NB4 (cell line): ENCODE measurements at places on chromosomes 7 and 10.

- no peak for DNase-seq
These were observed 689.7 kb upstream of the IGFBP3 start for GRCh38 chr7:46610746-46611145.

- no peak for DNase-seq
These were observed 567 bp downstream of the KCNH2 start for GRCh38 chr7:150977382-150978125.

DNA sequence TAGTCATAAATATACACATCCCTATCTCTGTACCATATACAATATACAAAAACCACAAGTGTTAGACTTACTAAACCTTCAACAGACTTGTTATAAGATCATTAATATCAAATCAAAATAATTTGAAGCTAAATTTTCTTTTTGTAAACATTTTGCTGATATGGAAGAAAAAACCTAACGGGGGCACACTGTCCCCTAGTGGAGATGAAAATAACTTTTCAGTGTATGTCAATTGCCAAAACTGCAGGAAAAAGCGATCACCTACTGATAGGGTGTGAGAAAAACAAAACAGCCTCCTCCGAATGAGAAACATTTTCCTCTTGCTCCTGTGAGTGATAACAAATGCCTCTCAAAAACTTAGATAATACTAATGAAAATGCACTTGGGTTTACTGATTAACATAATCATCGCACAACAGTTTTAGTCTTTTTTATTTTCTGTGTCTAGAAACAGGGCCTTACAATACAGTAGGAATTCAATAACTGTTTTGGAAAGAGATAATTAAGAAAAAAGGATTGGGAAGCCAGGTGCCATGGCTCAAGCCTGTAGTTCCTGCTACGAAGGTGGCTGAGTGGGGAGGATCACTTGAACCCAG is 322.7 kb downstream of the CRPPA start:
- peak; percentile 28 for DNase-seq

- DNase-seq = peak; percentile 86
These were observed 2.8 kb downstream of the FAM53B start for GRCh38 chr10:124741281-124741921.

- no peak for DNase-seq
These were observed 60.6 kb upstream of the GAD2 start for GRCh38 chr10:26156019-26156418.

GRCh38 chr10:132282667-132283603 is 24.8 kb downstream of the STK32C start:
- no peak for DNase-seq

DNA sequence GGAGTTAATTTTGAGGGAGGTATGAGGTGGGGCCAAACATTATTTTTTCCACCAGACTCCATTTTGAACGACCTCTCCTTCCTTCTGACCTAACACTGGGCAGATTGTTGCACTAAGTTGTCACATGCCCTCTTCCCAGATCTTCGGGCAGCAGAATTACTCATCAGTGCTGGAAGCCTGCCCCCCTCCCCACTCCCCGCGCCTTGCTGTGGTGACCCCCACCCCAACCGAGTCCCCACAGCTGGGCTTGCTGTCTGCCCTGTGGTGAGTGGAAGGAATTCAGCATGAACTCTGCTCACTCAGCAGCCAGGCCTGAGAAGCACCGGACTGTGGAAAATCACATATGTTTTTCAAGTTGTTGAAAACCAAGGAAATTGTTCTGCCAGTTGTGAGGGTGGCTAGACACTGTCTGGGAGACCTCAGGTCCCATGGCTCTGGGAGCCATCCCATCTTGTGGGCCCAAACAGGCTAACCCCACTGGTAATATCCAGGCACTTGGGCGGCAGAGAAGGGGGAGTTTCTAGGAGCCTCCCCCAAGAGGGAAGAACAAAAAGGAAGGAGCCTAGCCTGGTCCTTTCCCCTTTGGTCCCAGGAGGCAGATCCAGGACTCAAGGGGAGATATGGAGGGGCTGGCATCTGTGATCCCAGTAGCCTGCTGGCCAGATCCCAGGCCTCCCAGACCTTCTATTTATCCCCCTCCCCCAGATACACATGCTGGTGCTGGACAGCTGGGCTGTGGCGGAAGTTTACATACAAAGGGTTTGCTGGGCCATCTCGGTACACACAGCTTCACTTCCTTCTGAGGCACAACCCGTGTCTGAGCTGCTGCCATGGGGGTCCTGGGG is 3.5 kb upstream of the AEBP1 start:
- DNase-seq = no peak

DNA sequence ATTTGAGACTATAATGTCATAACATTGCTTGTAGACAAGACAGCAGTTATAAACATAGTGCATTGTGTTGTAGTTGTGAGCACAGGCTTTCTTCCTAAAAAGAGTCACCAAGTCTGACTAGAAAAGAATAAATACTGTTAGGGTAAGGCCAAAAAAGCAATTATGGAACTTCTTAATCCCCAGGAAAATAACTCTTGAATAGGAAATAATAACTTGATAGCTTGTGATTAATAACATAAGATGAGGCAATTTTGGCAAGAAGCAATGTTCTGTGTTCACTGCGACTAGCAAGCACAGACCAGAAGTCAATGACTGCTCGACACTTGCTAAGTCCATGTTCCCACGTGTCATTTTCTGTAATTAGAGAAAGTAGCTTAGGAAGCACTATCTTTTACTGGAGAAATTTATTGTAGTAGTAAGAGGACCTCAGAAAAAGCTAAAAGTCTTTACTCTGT is 97.1 kb downstream of the AGMO start:
- no peak for DNase-seq

- DNase-seq = no peak
These were observed 214.2 kb downstream of the ANK3 start for GRCh38 chr10:60175441-60175971.

GRCh38 chr10:78483641-78484040 is 450.0 kb downstream of the RPS24 start:
- no peak for DNase-seq

- DNase-seq = no peak
These were observed 92.4 kb downstream of the CXCL12 start for GRCh38 chr10:44292390-44293002.

DNA sequence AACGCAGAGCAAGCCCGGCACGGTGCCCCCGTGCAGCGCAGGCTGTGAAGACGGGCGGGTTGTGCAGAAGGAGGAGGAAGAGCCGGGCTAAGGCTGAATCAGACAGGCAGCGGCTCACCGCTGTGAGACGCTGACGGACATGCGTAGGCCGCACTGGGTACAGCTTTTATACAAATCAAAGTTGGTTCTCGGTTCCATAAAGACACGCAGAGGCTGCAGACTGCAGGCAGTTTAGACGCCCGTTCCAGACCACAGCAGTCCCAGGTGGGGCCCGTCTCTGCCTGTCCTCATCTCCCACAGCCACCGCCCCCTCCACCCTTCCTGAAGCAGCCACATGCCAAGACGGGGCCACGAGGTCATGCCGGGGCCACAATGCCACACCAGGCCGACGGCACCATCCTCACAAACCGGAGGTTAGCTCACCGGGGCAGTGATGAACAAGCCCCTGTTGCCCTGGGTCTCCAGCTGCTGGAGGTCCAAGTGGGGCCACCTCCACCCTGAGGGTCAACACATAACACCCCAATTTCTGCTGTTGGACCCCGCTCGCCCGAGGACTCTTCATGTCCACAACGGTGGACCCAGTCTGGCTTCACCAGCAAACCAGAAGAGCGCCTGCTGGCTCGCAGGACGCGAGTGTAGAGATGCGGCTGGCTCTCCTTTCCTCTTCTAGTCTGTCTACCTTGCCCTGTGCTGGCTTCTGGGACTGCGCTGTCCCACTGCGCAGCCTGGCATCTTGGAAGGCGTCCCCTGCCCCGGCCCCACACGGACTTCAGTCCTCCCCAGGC is 227.2 kb downstream of the ELFN1 start:
- DNase-seq = no peak

- no peak for DNase-seq
These were observed 673.8 kb downstream of the INHBA start for GRCh38 chr7:41029072-41029499.

DNA sequence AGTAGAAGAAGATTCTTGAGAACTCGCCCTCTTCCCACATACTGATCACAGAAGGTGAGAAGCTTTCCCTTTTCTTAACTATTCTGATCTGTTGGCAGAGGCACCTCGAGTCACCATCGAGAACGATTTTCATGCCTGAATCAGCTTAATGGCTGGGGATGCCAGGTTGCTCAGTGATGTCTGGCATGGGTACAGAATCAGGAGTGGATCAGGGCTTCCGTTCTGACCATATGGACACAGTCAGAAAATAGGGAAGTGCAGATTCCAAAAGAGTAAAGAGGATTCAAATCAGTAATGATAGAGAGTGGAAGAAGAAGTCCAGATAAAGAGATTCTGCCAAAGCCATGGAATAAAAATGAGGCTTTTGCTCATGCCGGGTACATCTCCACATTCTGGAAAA is 52.0 kb upstream of the GRB10 start:
- no peak for DNase-seq

DNA sequence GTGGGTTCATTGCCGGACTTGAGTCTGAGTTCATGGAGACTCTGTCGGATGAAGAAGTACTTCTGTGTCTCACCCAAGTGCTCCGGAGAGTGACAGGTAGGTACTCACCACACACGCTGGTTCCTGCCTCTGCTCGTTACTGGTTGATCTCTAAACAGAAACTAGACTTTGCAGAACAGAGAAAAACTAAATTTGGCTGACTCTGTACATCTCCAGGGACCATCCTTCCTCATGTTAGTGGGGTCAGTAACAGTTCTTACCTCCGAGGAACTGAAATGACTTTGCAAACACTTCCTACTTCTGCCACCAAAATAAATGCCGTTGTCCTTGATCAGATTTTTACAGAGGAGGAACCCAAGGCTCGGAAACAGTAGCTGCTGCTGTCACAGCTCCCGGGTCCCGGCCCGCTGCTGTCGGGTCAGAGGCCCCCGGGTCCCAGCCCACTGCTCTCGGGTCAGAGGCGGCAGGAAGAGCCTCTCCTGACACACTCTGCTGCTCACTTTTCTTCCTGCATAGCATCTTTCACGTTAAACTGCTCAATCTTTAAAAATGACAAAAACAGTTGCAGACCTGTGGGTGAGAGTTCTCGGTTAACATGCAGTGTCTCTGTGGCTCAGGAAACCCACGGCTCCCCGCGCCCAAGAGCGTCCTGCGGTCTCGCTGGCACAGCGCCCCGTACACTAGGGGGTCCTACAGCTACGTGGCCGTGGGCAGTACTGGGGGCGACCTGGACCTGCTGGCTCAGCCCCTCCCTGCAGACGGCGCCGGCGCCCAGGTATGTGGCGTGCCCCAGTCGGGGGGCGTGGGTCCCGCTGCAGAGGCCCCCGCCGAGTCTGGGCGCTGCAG is 4.8 kb upstream of the MTG1 start:
- DNase-seq = peak; percentile 80

- peak; percentile 35 for DNase-seq
These were observed 60.5 kb downstream of the PWWP2B start for GRCh38 chr10:132457328-132458070.

DNA sequence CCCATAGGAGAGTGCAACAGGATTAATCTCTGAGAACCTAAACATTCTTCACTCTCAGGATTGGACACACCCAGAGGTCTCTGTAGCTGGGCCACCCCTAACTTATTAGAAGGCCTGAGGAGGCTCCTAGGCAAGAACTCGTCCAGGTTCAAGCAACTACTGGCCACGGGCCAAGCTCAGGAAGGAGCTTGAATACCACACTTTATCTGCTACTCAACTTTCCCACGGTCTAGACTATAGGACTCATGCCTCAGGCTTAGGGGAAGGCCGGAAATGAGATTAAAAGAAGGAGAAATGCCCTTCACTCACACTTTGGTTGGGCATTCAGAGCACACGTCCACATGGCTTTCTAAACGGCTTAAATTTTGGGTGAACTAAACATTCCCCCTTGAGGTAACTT is 142.8 kb upstream of the PHYHIPL start:
- no peak for DNase-seq

DNA sequence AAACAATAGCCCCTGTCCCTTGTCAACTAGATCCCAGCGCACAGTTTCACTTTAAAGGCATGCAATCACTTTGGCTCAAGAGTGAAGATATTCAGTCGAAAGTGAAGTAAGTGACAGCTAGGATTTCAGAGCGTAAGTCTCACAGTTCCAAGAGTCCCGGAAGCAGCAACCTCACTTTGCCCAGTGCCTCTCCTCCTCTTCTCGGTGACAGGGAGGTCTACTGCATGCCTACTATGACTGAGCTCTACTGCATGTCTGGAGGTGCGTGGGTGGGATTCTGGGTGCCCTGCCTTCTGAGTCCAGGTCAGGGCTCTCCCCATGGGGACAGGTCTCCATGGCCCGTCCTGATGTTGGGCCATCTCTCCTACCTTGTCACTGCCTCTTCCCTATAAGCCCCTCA is 17.0 kb downstream of the PRKCQ start:
- DNase-seq = no peak

GRCh38 chr7:70069977-70070376 is 471.7 kb downstream of the AUTS2 start:
- no peak for DNase-seq

DNA sequence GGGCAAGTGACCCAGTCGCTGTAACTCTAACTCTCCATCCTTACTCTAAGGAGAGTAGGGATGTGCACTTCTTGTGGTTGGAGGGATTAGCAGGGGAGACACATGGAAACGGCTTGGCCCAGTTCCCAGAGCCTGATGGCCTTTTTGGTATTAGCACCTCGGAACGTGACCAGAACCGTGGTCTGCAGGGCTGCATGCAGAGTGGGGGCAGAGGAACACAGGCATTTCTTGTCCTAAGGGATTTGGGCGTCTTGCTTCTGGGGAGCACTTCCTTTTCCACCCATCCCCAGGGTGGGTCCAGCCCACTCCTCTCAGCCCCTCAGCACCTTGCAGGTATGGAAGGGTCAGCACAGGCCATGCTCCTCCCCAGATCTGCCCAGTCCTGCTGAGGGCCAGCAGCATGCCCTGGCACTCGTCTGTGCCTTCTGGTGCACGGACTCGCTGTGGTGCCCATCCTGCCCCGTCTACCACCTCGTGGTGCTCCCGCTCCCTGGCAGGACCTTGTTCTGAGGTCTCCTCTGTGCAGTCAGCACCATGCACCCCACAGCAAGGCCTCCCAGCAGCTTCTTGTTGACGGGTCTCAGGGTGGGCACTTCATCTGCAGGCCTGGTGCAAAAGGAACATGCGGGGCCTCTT is 109.6 kb downstream of the ACTR3B start:
- no peak for DNase-seq

DNA sequence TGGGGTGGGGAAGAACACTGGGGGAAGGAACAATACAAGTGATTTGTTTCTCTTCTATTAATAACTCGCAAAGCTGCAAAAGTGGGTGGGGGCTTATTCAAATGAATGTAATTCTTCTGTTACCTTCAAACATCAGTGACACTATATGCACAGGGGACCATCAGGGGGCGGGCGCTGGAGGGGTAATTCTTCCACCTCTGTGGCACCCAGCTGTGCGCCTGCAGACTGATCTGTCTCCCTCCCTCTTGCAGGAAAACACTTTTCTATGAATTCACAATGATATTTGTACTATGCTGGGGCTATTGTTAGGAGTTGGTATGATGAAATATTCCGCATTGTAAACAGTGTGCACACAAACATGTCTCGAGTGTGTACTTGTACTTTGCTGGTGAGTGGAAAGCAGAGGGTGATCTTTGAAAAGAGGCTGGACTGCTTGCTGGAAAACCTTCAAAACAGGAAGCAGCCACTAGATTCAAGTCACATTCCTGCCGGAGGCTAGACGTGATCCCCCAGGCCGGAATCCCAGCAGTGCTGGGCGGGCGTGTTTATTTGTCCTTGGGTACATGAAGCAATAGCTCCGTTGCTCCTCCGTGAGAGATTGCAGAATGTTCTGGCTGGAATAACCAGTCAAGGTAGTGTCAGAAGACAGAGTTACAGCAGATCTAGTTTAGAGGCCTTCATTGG is 15.8 kb upstream of the BNIP3 start:
- no peak for DNase-seq

- DNase-seq = no peak
These were observed 125.9 kb upstream of the NOBOX start for GRCh38 chr7:144529269-144529926.

GRCh38 chr10:84173501-84173929 is at the start of gene GPR15LG:
TSS of gene GPR15LG (plus strand) at chr10:84173801. CDS start at chr10:84173852, 51 bp downstream.
- DNase-seq = peak; percentile 62
